ENCODE measurements at places on chromosomes 7 and 10.

GRCh38 chr10:101330631-101331225, 23.2 kb upstream of the BTRC start:
- DNase-seq: no peak

DNA sequence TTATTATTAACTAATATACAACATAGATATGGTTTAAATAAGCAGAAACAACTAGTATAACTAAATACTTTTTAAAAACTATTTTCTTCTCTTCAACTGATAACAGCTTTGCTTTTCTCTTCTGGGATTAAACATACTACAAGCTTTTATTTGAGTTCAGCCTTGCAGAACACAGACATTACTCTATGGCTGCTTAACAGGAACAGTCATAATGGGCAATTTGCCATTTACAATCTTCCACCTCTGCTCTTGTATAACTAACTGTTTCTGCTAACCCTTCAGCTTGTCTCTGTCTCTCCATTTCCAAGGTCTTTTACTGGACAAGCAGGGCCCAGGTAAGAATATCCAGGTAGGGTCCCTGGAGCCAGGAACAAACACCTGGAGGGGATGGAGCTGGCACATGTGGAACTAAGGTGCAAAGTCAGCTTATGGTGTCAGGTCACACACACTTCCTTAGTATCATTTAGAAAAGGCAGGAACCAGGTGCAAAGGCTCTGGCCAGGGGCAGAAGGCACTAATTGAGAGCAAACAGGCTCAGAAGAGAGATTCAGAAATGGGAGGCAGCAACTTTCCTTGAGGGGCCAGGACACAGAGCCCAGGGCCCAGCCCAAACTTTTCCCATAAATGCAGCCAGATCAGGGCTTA, 93.1 kb downstream of the STRA8 start:
- no peak for DNase-seq

DNA sequence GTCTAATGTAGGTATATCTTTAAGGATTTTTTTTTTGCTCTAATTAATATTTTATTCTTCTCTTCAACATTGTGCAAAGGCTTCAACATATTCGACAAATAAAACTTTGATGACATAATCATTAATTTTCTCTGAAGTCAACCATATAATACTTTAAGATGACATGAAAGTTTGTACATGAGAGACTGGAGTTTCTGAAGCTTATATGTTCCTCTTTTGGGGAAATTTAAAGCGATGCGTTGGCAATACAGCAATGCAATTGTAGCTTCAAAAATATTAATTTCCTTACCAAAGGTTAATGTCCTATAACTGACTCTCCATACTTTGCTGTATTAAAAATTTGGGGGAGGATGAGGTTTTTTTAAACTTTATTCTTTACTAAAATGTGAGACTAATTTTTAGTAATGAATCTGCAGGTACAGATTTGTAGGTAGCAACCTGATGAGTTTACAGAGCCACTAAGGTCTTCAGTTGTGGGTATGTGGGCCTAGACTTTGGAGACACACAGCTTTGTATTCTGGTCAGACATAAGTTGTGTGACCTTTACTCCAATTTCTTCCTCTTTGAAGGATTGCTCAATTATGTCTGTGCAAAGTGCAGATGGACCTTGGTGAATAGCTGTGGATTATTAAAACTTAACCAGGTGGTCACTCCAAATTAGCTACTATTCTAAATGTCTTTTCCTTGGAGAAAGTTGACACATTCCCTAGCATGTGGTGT, 18.0 kb upstream of the LIPA start:
- no peak for DNase-seq

DNA sequence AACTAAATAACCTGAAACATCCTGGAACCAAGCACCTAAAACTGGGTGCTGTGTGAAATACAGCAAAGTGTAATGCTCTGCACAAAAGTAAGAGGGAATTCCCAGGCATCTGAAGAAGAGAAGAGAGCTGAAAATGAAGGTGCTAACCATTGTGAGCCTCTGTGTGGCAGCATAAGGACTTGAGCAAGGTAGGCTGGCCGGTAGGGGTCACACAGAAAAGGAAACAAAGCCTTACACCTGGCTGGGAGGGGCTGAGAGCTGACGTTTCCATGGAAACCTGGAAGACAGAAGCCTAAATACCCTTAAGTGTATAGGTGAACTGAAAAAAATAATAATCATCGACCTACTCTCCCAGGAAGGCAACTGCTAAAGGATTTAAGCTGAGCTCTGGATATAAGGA, 48.6 kb downstream of the CUL1 start:
- DNase-seq: no peak

DNA sequence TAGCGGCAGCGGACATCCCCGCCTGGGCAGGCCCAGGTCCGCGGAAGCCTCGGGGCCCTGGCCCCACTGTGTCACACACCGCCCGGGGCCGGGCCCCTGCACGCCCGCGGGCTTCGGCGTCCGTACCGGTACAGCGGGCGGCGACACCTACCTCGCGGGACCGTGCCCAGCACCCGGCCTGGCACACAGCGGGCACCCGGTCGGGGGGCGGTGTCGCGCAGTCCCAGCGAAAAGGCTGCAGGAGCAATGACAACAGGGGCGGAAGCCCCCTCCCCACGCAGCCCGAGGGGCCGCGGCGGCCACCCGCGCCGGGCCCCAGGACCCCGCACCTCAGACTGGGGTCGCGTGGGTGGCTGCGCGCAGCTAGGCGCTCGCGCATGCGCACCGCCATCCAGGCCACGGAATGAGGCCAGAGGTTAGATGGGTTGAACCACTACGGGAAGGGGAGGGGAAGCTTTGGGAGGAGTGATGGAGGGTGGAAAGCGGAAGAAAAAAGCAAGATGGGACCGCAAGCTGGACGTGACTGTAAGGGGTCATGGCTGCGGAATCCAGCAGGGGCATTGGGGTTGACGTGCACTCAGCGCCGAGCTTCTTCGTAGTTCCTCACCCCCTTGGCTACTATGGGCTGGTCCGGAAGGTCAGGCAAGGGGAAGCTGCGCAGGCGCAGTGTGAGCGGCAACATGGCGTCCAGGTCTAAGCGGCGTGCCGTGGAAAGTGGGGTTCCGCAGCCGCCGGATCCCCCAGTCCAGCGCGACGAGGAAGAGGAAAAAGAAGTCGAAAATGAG, at the start of the genes BCCIP and UROS:
TSS of gene BCCIP (plus strand) at position 669 of the 785 bp plus-strand sequence. CDS start at position 681, 12 bp downstream.
TSS of gene UROS (minus strand) at position 381 of the 785 bp plus-strand sequence. CDS start 6,759 bp downstream, outside the sequence.
- DNase-seq: peak; percentile 74

- no peak for DNase-seq
These were observed 8.4 kb upstream of the TEX36 start for GRCh38 chr10:125691160-125691981.

DNA sequence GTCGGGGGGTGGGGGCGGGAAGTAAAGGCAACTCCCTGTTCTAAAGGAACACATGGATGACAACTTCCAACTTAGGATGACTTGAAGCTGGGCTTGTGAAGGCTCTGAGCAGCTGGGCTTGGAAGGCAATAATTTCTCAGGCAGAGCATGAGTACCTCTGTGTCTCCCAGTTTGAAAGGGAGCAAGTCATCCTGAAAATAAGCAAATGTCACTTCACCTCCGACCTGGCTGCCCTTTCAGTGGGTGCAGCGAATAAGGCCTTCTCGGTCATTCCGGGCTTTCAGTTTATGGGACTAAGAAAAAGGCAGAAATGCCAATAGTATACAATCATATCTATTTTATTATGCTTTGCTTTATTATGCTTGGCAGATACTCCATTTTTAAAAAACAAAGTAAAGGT, 15.3 kb upstream of the ADAMTS14 start:
- DNase-seq: no peak

DNA sequence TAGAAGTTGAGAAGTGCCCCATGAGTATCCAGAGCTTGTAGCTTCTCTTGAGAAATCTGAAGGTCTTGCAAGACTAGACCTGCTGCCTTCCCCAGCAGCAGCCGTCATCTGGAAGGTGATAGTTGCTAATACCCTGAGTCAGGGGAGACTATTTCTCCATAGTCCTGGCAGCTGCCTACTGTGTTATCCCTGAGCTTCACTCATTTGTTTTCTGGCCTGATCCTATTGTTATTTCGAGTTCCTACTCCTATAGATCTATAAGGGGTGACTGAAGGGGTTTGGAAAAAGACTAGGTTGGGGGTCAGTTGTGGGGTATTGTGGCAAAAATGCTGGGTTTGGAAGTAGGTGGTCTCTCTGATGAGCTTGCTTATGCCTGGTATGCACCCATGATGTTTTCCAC, 297.8 kb downstream of the CNTNAP2 start:
- DNase-seq: no peak

- DNase-seq: no peak
These were observed 88.5 kb downstream of the CREM start for GRCh38 chr10:35215107-35215506.

DNA sequence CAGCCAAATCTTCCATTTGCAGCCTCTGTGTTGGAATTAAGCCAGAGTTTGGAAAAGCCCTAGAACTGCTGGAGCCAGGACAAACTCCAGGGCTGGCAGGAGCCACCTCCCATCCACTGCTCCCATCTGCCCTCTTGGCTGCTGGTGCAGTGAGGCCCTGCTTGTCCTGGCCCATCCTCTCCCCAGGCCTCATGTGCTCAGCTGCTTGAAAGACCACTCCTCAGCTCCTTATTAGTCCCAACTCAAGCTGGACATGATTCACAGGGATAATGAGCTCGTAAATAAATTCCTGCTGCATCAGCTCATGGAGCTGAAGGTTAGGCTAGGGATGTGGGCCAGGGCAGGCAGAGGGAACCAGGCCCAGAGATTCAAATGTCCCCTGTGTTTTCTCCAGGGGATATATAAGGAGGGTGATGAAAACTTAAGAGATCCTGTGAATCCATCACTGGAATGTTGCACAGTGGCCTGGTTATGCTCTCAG, 282.8 kb downstream of the RPS24 start:
- DNase-seq: no peak

- DNase-seq: no peak
These were observed 16.0 kb downstream of the RNF32 start for GRCh38 chr7:156656598-156656997.

DNA sequence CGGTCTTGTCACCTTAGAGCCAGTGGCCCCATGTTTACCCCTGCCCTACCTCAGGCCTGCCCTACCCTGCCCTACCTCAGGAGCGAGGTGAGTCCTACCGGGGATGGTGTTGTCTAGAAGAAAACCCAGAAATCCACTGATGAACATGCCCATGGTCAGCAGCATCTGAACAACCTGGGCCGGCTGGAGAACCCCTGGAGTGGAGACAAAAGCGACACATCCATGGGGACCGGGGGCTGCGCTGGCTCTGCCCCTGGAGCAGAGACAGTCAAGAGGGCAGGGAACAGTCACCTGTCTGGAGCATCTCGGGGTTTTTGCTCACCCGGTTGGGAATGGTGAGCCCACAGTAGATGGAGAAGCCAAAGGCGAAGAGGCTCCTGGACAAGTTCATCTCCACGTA, 36.3 kb downstream of the STRA8 start:
- no peak for DNase-seq

DNA sequence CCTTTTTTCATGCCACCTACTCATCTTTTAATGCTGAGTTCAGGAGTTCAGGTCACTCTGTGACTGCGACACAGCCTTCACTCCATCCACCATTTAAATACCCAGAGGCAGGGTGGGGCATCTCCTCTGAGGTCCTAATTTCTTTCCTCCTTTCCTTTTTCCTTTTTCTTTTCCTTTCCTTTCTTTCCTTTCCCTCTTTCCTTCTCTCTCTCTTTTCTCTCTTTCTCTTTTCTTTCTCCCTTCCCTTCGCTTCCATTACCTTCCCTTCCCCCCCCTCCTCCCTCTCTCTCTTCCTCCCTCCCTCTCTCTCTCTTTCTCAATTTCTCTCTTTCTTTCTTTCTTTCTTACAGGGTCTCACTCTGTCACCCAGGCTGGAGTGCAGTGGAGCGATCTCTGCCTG, 145.9 kb upstream of the SVIL start:
- DNase-seq: no peak

DNA sequence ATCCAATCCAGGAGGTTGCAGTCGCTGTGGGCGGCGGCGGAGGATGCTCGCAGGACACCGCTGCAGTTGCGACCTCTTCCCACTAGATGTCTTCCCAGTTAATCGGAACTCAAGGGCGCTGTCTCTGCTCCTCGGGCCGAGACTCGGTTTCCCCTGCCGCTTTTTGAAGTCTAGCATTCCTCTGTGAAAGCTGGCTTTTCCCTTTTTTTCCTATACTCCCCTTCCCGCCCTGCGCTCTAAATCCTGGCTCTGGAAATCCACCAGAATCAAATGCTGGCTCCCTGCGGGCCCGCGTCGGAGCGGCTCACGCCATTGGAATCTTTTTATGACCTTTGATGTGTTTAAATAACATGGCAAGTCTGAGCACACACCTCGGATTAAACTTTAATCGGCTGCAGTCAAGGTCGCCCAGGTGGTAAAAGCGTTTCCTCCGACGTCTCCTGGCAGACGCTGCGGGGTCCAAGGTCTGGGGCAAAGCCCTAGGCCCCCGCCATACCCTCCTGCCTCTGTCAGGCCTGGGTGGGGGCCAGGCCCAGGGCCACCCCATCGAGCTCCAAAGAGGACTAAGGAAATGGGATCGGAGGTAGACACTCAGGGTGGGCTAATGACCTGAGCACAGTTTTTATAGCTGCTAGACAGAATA, 10.7 kb upstream of the HOXA13 start:
- no peak for DNase-seq

DNA sequence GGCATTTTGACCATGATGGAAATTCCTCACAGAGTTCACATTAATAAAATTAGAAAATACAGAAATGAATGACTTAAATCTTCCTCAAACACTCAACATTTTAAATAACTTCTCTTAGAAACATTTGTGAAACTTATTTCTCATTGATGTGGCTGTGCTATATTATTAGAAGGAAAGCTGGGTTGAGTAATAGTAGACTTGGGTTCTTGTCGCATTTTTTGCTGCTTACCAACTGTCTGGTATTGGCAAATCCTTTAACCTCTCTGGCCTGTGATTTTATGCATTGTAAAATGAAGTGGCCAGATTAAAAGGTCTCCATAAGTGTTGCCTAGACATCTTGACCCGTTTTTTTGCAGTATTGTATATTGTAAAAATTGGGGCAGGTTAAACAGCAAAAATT, 66.5 kb downstream of the VPS50 start:
- no peak for DNase-seq

DNA sequence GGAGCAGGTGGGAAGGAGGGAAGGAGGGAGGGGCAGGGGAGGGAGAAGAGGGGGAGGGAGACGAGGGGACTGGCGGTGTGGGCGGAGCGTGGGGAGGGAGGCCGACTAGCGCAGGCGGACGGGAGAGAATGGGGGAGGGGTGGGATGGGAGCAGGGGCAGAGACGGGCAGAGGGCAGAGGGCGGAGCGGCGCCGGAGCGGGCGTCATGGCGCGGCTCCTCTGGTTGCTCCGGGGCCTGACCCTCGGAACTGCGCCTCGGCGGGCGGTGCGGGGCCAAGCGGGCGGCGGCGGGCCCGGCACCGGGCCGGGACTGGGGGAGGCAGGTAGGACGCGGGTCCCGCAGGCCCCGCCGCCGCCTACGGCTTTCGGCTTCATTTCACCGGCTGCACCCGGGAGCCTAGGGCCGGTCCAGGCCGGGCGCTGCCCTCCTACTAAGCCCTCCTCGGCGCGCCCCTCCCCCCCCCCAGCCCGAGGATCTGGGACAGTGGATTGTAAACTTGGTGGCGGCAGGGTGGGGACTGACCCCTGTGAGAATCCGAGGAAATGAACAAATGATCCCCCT, at the start of gene MSRB2:
TSS of gene MSRB2 (plus strand) at position 176 of the 562 bp plus-strand sequence. CDS start at position 206, 30 bp downstream.
- peak; percentile 80 for DNase-seq

DNA sequence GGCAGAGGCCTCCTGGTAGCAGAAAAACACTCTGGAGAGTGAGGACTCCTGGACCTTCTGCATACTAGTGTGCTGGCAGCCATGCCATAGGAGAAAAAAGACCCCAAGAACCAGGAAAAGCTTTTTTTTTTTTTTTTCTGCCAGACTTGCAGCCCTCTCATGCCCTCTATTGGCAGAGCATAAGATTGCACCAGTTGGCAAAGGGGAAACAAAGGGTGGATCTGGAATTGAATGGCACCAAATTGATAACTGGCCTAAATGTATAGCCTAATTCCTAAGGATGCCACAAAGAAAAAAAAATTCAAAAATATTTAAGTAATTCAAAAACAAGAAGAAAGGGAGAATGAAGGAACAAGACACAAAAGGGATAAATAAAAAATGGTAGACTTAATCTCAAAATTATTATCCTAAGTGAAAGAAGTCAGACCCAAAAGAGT, 112.5 kb upstream of the GHITM start:
- no peak for DNase-seq
